NCI-H1436 treated with DMSO at 0.1 percent for 48 hours (cell line): ENCODE measurements at places on chromosomes 2 and 18.

GRCh38 chr2:151630372-151630771, 103.9 kb downstream of the NEB start:
- DNase-seq: no peak

GRCh38 chr2:1782514-1782913, 38.2 kb upstream of the PXDN start:
- no peak for DNase-seq

GRCh38 chr18:63267975-63268721, 51.4 kb downstream of the BCL2 start:
- DNase-seq: no peak

DNA sequence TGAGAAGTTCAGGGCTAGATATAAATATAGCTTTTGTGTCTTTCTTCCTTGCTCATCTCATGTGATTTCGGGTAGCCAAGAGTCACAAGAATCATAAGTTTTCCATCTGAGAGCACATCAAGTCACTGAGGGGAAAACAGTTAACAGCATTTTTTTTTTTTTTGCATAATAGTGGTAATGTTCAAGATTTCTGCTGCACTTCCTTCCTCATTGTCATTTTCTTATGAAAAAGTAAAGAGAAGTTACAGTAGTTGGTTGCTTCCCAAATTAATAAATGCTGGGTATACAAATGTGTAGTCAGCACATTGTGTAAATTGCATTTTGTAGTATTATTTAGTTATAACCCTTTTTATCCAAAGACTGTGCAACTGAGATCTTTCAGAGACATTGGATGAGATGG, 93.6 kb downstream of the ZEB2 start:
- no peak for DNase-seq

DNA sequence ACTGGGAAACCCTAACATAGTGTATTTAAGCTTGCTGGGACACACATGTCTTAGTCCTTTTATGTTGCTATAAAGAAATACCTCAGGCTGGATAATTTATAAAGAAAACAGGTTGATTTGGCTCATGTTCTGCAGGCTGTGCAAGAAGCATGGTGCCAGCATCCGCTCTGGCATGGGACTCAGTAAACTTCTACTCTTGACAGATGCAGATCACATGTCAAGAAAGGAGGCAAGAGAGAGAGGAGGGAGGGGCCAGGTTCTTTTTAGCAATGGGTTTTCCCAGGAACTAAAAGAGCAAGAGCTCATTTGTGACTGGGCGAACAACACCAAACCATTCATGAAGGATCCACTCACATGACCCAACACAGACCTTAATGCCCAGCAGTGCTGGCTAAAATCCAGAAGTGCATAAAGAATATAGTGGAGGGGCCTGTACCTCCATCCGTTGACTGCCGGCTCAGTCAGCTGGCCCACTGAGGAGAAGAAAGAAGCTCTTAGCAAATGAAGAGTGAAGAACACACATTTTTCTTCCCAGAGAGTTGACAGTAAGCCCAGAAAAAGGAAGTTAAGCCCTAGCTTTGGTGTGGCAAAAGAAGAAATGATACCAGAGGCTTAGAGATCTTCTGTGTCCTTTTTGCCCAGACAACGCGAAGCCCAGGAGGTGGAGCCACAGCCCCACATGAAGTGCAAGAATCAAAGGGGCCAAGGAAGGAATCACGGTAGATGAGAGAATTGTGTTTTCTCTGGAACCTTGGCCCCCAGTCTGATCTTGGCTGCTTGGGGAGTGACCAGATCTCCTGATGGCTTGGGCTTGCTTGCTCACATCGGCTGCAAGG, 183.5 kb upstream of the FAM98A start:
- no peak for DNase-seq

GRCh38 chr2:220969348-220969747, 602.8 kb downstream of the EPHA4 start:
- DNase-seq: no peak

DNA sequence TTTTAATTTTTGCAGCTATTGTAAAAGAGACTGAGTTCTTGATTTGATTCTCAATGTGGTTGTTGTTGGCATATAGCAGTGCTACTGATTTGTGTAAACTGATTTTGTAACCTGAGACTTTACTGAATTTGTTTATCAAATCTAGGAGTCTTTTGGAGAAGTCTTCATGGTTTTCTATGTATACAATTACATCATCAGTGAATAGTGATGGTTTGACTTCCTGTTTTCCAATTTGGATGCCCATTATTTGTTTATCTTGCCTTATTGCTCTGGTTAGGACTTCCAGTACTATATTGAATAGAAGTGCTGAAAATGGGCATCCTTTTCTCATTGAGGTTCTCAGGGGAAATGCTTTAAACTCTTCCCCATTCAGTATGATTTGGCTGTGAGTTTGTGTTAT, 99.7 kb downstream of the GULP1 start:
- DNase-seq: no peak

- no peak for DNase-seq
These were observed 2.0 kb upstream of the TBC1D8 start for GRCh38 chr2:101153077-101153707.

DNA sequence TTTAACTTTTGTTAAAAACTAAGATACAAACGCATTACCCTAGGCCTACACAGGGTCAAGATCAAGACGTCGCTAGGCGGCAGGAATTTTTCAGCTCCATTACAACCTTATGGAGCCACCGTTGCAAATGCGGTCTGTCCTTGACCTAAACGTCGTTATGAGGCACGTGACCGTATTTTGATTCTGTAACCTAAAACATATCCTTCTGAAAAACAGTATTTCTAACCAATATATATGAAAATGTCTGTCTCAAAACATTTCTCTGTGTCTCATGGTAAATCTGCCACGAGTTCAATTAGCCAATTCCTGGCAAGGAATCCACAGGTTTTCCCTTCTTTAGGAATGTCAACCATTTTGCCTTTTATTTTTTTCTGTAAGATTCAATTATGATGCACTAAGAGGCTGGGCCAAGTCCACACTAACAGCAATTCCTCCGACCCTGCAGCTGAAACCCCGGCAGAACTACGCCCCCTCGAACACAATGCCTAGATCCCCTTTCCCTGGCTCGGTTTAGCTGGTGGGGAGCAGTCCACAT, 1.7 kb downstream of the RTN4 start:
- DNase-seq: no peak

DNA sequence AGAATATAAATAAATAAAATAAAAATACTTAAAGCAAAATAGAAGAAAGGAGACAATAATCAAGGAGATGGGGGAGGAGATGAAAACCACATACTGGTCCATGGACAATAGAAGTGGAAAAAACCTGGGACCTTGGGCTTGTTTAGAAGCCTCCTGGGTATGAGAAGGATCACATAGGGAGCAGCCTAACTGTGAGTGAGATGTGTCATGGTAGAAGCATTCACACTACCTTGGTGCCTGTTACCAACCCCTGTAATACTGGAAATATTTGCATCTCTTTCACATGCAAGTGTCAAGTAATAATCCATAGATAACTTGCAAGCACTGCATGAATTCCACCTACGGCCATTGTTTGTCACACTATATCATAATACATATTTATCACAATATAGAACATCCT, 23.2 kb upstream of the RNF103 start:
- DNase-seq: no peak

GRCh38 chr2:206457188-206457634, 13.9 kb downstream of the ADAM23 start:
- DNase-seq: no peak
